NCI-H1092 treated with DMSO at 0.1 percent for 48 hours (cell line): ENCODE measurements at places on chromosomes 1 and 21.

DNA sequence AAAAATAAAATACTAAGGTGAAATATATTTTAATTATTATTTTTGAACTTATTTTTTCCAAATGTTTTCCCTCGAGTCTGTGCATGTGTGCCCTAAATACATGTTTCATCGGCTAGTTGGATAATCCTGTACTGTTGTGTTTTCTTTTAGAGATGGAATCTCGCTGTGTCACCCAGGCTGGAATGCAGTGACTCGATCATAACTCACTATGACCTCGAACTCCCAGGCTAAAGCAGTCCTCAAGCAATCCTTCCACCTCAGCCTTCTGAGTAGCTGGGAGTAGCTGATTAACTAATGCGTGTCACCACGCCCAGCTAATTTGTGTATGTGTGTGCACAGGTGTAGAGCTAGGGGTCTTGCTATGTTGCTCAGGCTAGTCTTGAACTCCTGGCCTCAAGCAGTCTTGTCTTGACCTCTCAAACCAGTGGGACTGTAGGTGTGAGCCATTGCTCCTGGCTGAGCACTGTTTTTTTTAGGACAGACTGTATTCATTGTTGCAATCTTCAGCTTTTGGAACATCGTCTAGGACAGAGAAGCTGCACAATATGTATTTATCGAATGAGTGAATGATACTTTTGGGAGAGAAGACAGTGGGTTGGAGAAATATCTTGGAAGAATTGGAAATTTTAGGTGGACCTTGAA is 4.8 kb upstream of the TMCO1 start:
- DNase-seq: no peak

GRCh38 chr1:235831148-235831547 is 35.6 kb downstream of the LYST start:
- DNase-seq: no peak

DNA sequence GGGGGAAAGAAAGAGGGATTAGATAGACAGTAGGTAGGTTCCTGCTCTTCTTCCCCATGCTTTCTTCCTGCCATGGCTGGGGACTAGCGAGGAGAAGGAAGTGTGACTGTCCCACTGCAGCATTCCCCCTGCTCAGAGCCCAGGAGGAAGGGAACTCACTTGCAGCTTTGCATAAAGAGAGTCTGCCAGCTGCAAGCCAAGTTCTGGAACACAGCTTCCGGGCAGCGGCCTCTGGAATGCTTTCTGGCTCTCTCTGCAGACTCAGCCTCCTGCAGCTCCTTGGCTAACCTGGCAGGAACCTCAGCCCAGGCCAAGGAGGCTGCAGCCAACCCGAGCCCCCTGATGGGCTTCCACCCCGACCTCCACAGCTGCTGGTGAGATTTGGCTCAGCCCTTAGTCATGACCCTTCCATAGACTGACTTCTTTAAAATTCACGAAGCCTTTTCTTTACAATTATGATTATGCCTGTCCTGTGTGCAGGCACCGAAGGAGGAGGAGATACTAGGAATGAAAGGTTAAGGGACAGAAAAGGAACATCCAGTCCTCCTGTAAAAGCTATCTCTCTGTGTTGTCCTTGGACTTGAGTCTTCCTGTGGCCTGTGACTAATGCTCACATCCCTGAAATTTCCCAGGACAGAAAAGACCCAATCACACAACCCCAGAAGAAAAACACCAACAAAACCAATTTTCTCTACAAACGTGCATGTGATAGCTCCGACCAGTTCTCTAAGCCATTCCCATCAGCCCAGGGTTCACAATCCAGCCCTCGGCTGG is 108.2 kb upstream of the OLIG2 start:
- no peak for DNase-seq

DNA sequence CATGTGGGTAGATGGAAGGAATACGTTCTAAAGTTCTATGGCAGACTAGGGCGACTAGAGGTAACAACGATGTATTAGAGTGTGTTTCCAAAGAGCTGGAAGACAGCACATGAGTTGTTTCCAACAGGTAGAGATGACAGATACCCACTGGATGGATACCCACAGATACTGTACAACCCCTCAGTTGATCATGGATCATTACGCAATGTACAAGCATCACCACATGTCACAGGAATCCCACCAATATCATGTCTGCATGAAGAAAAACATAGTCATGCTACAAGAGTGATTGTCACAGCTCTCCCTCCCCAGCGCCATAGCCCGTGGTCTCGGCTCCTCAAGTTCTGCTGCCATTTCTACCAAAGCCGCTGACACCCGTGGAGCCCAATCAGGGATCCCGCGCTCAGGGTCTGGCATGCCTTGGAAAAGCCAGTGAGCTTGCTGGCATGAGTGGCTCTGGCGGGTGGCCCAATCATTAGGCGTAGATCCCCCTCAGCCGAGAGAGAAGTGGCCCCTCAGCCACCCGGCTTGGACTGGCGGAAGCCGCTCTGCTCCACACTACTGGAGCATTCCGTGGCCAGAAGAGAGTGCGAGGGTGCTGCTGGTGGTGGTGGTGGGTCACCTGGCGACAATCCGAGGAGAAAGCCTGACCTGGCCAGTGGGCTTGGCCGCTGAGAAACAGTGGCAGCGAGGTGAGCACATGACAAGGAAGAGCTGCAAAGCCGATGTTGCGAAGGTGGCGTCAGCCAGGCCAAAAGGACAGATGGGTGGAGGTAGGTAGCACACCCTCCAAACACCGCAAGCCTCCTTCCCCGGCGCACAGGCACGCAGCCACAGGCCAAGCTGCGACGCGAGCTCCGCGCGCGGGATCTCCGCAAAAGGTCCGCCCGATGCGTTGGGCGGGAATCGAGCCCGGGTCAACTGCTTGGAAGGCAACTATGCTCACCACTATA is 65.7 kb upstream of the FCGR2A start:
- DNase-seq: no peak

DNA sequence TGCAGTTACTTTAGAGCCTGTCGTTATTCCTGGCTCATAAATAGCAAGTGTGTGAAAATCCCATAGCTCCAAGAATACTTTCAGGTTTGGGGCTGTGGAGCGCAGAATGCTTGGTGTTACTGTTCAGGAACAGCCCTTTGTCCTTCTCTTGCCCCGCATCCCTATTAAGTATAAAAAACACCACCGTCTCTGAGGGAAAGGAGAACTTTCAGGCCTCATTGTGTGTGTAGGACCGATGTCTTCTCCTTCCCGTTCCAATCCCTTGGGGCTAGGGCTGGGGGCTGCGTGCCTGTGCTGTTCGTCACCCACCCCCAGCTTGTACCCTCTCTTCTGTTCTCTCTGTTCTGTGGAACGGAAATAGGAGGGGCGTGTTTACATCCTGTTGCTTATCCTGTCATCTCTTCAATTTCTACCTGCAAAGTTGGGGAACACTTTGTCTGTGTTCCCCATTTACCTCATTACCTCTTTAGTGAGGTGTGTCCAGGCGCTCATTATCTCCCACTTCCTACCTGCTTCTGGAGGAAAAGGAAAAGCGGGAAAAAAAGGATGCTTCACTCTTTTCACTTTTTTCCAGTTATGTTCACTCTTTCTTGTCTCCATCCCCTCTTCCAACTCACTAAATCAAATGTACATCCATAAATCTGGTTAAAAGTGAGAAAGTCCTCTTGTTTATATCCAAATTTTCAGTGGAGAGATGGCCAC is 788 bp upstream of the TXNIP start:
- DNase-seq: peak; percentile 61
